ENCODE measurements at places on chromosomes 7 and 10. TPM values are rescaled to one million over a fixed set of nuclear protein-coding genes. Genes with fewer than 3 reads are reported as not detected.

DNA sequence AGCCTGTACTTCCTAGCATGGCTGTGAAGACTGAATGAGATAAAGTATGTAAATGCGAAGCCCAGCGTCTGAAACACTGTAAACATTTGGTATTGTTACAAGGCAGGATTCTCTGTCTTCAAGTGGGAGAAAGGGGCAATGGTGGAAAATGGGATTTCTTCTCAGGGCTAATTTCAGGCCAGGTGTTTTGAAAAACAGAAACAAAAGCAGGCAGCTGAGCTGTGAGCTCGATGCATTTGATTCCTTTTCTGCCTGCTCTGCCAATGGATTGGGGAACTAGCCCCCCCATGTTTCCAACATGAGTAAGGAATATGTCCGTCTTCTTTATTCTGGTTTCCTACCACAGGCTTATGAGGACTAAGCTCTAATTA is 732.1 kb upstream of the AUTS2 start:
- DNase-seq = no peak
- no peaks in the 10 kb centered on the region for H3K4me1 ChIP-seq
- H3K27me3 ChIP-seq = no peaks in the 10 kb centered on the region
- H3K4me3 ChIP-seq = no peak overlapping the region
- no peaks in the 10 kb centered on the region for H3K36me3 ChIP-seq

DNA sequence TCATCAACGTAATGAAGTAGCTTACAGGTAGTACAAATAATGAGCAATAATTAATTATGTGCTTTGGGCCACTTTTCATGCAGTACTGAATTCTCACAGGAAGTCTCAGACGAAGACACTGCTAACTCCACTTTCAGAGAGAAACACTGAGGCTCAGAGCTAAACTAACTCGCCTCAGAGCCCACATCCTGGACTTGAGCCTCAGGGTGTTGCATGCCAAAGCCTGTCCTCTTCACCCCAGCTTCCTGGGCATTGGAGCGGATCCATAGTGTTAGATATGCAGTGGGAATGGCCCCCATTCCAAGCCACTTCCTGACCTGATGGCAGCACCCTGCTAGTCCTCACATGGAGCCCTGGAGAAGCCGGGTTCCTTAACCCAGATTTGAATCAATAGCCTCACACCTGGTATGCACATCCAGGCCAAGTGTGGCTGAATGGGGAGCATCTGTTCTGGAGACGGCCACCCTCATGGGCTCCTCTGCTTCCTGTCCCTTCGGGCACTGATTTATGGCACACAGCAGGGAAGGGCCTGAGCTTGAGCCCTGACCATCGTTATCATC is 265.1 kb upstream of the ZNF32 start:
- H3K36me3 ChIP-seq = no peaks in the 10 kb centered on the region
- no peak for DNase-seq
- H3K4me3 ChIP-seq = no peak overlapping the region
- H3K27ac ChIP-seq = no peak overlapping the region

GRCh38 chr7:159083698-159084068 is 61.0 kb downstream of the VIPR2 start:
- no peaks in the 10 kb centered on the region for H3K4me1 ChIP-seq
- DNase-seq = peak; percentile 4
- peaks cover 8% of the 10 kb centered on the region for H3K27me3 ChIP-seq
- H3K36me3 ChIP-seq = no peaks in the 10 kb centered on the region
- no peak overlapping the region for H3K27ac ChIP-seq
- no peak overlapping the region for H3K4me3 ChIP-seq

DNA sequence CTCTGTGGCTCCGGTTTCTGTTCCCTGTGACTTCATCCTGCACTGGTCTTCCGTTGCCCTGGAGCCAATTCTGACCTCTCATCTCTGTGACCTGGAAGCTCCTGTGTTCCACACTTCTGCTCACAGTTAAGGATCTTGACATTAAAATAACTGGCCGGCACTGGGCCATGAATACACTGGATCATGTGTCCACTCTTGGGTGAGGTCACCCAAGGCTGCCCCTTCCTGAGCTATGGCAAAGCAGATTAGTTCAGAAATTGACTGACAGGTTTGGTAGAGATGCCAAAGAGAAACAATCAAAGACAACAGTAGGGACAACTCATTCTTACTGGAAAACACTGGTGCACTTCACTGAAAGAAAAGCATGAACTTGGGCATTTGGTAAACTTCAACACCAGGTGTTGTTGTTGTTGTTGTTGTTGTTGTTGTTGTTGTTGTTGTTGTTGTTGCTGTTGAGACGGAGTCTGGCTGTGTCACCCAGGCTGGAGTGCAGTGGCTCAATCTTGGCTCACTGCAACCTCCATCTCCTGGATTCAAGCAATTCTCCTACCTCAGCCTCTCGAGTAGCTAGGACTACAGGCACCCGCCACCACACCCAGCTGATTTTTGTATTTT is 36.7 kb upstream of the GRID1 start:
- H3K27me3 ChIP-seq = no peaks in the 10 kb centered on the region
- peaks cover 10% of the 10 kb centered on the region for H3K4me1 ChIP-seq
- no peak overlapping the region for H3K4me3 ChIP-seq
- no peak for DNase-seq
- H3K27ac ChIP-seq = no peak overlapping the region

- DNase-seq = no peak
- no peak overlapping the region for H3K27ac ChIP-seq
- no peaks in the 10 kb centered on the region for H3K4me1 ChIP-seq
- no peaks in the 10 kb centered on the region for H3K27me3 ChIP-seq
- H3K36me3 ChIP-seq = no peaks in the 10 kb centered on the region
These were observed 303.3 kb downstream of the SUGCT start for GRCh38 chr7:40437936-40438634.

DNA sequence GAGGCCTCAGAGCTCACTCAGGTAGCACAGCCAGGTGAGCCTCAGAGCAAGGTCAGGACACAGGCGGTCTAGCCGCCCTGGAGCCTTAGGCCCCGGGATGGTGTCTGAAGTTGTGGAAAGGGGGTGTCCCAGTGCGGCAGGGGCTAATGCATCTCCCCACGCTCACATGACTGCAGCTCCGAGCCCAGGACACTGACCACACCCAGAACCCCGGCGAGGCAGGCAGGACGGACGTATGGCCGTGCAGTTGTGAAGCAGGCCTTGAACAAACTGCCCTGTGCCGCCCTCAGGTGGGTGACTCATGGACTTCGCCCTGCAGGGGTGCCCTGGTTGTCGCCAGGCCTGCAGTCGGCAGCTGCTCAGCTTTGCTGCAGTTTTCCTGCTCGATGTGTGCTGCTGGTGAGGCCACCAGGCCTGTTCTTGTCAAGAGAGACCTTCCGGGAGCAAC is 5.0 kb upstream of the PRKAR1B start:
- no peak overlapping the region for H3K4me3 ChIP-seq
- peaks cover 16% of the 10 kb centered on the region for H3K4me1 ChIP-seq
- no peak overlapping the region for H3K27ac ChIP-seq
- H3K27me3 ChIP-seq = no peaks in the 10 kb centered on the region
- H3K36me3 ChIP-seq = peaks cover 25% of the 10 kb centered on the region

DNA sequence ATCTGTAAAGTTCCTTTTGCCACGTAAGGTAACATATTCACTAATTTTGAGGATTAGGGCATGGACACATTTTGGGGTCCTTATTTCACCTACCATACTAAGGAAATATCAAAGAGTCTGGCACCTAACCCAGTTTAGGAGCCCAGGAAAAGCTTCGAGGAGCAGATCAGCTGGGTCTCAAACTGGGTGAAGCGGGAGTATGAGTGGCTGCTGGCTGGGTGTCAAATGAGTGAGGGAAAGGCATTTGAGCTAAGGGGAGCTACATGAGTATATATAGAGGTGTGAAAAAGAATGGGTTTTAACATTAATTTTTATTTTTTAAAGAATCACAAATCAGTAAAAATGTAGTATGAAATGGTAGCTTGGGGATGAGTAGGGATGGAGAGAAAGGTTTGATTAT is 71.3 kb downstream of the MCU start:
- H3K27me3 ChIP-seq = no peaks in the 10 kb centered on the region
- no peak overlapping the region for H3K27ac ChIP-seq
- no peak overlapping the region for H3K4me3 ChIP-seq
- H3K36me3 ChIP-seq = peaks cover 19% of the 10 kb centered on the region

DNA sequence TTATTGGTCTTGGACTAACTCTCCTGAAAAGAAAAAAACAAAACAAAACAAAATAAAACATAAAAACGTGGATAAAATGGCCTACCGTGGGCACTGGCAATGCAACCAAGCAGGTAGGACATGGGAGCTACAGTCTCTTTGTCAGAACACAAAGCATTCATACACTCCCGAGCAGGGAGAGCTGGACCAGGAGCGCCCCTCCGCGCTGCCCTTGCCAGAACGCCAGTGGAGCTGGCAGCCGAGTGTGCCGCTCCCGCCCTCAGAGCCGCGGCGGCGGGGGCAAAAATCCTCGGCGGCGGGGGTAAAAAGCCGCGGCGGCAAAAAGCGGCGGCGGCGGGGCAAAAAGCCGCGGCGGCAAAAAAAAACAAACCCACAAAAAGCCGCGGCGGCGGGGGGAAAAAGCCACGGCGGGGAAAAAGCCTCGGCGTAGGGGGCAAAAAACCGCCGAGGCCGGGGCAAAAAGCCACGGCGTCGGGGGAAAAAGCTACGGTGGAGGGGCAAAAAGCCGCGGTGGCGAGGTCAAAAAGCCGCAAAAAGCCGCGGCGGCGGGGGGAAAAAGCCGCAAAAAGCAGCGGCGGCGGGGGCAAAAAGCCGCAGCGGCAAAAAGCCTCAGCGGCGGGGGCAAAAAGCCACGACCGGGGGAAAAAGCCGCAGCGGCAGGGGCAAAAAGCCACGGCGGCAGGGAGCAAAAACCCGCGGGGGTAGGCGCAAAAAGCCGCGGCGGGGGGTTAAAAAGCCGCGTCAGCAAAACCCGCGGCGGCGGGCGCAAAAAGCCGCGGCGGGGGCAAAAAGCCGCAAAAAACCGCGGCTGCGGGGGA is 418.1 kb downstream of the ZNF716 start:
- peak overlapping the region; percentile 43 for H3K4me3 ChIP-seq
- H3K27ac ChIP-seq = no peak overlapping the region

DNA sequence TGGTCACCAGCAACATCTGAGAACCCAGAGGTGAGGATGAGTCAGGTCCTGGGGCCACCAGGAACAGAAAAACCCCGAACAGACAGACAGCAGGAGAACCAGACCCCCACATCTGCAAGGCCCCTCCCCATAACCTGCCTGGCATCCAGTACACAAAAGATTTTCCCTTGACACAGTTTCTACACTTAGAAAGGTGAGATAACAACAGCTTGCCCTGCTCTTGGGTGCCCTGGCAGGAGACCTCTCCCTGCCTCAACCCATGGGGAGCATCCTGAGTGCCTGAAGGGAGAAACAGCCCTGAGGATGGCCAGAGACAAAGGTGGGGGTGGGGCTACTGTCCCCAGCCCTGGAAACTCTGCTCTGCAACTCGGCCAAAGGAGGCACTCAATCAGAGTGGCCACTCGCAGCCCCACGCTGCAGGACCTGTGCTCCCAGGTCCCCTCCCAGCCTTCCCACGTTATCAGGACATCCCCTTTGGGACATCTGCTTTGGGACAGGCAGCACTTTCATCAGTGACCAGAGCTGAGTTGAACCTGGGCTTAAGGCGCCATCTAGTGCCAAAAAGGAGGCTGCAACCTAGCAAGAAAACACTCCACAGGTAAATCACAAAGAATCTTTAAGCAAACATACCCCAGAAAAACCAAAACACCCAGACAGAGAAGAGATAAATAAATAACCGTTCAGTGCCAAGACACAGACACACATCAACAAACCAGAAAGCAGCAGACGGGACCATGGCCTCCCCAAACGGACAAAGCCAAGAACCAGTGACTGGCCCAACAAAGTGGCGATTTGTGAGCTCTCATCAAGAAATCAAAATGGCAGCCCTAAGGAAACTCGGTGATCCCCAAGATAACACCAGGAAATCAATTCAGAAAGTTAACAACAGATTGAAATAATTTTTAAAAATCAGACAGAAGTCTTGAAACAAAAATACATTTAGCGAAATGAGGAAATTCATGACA is 233.7 kb downstream of the PTPRN2 start:
- H3K4me1 ChIP-seq = no peaks in the 10 kb centered on the region
- H3K27me3 ChIP-seq = peaks cover 2% of the 10 kb centered on the region
- H3K4me3 ChIP-seq = no peak overlapping the region
- H3K36me3 ChIP-seq = no peaks in the 10 kb centered on the region

DNA sequence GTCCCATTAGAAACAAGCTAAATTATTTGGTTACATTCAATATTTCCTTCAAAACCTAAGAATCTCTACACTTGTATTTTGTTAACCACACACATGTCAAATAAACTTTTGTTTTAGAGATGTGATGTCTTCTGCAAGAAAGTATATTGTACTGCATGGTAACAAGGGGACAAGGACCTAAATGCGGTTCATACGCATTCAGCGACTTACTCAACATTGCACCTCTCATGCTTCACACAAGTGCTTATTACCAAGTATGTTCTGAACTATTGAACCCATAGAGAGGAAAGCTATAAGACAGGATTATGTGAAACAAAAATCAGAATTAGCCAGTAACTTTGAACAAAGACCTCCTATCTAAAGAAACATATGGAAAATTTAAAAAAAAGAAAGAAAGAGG is 68.3 kb downstream of the CREB5 start:
- H3K27me3 ChIP-seq = peaks cover 13% of the 10 kb centered on the region
- H3K4me3 ChIP-seq = no peak overlapping the region
- H3K27ac ChIP-seq = no peak overlapping the region
- no peak for DNase-seq

GRCh38 chr7:100852048-100852872 is at the start of gene SLC12A9:
TSS of gene SLC12A9 (plus strand) at chr7:100852713. CDS start at chr7:100854198, 1,485 bp downstream.
- H3K4me1 ChIP-seq = peaks cover 13% of the 10 kb centered on the region
- H3K27me3 ChIP-seq = no peaks in the 10 kb centered on the region
- H3K36me3 ChIP-seq = peaks cover 9% of the 10 kb centered on the region

MMP21 gene
- total RNA-seq = not detected

ZNF239 gene
- 1.7 TPM for total RNA-seq

PTF1A gene
- not detected for total RNA-seq

BNIP3 gene
- total RNA-seq = 84.9 TPM

ADRA2A gene
- not detected for total RNA-seq

OLAH gene
- 0.31 TPM for total RNA-seq

BRI3 gene
- total RNA-seq = 52.9 TPM

C10orf53 gene
- total RNA-seq = not detected

MRLN gene
- total RNA-seq = not detected
